ENCODE measurements at places on chromosomes 2 and 18.

DNA sequence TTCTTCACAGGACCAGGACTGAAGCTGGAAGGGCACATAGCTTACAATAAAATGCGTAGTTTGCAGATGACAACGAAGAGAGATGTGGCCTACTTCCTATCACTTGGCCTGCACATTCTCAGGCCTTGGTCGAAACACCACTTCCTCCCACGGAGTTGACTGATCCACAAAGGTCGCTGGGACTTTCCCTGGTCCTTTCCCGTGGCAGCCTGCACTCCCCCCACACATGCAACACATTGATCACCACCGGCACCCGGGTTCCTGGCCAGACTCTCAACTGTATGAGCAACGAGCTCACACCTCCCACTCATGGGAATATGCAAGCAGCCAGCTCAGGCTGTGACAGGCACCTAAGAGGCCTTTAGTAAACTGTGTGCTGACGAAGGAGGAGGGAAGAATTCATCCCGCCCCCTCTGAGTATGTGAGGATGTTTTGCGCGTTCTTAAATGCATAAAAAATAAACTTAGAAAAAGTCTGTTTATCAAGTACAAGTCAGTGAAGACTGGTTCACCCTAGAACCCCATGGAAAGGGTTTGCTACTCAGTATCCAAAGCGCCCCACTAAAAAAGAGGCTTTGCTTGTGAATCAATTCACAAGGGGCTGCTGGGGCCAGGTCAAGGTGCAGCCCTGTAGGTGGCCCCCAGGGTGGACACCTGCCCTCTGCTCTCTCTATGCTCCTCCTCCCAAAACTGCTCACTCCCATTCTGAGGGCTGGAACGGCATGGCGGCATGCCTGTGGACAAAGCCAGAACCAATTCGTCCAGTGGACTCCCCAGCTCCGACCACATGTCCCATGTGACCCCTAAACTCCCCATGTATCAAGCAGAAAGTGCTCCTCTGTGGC, 154.3 kb downstream of the EIPR1 start:
- peak; percentile 24 for DNase-seq

- no peak for DNase-seq
Observed at GRCh38 chr2:60508339-60508917, 45.0 kb downstream of the BCL11A start.

DNA sequence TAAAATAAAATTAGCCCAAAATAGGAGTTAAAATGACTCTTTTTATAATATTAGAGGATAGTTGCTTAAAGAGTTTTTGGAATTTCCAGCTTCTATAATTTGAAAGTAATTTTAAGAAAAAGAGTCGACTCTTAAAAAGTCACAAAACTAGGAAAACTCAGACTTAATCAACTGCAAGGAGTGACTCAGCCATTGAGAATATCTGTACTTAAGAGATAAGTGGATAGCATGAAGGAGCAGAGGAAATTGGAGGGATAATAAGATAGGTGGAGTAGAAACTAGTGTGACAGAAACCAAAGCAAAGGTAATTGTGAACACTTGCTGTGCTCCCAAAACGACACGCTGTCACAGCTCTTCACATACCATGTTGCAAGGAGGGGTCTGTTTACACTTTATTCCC, 8.4 kb downstream of the RSAD2 start:
- DNase-seq, result no peak

GRCh38 chr18:37313624-37314023, 252.0 kb downstream of the CELF4 start:
- DNase-seq, result no peak

DNA sequence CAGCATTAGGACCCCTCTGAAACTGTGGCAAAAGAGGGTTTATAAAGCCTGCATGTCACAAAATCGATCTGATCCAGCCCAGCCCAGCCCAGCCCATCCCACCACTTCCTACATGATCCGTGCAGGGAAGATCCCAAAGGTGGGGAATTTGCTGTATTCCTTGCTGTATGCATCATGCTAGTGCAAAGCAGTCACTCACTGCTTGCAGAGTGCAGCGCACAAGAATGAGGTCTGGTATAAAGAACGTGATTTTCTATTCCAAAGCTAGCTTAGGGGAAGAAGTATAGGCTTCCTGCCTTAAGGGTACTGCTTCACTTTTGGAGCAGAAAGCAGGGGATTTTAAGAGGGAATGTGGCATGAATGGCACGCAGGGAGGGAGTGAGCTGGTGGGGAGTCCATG, 18.9 kb upstream of the SERPINB11 start:
- DNase-seq, result no peak

GRCh38 chr2:137031731-137032130, 266.4 kb downstream of the THSD7B start:
- no peak for DNase-seq

DNA sequence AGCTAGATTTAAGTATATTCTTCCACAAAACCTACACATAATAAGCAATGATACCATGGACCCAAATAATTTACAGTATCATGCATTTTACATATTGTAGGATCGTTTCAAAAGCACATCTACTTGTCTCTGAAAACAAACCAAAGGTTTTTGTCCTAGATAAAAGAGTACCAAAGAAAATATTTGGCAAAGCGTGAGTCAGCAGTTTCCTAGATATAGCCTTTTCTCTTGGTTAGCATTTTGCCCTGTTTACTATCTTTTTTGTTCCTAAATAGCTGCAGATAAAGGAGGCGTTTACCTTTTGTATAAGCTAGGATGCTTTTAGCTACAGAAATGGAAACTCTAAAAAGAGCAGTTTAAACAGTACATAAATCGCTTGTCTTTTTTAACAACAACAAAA, 305.8 kb upstream of the GULP1 start:
- DNase-seq, result no peak

DNA sequence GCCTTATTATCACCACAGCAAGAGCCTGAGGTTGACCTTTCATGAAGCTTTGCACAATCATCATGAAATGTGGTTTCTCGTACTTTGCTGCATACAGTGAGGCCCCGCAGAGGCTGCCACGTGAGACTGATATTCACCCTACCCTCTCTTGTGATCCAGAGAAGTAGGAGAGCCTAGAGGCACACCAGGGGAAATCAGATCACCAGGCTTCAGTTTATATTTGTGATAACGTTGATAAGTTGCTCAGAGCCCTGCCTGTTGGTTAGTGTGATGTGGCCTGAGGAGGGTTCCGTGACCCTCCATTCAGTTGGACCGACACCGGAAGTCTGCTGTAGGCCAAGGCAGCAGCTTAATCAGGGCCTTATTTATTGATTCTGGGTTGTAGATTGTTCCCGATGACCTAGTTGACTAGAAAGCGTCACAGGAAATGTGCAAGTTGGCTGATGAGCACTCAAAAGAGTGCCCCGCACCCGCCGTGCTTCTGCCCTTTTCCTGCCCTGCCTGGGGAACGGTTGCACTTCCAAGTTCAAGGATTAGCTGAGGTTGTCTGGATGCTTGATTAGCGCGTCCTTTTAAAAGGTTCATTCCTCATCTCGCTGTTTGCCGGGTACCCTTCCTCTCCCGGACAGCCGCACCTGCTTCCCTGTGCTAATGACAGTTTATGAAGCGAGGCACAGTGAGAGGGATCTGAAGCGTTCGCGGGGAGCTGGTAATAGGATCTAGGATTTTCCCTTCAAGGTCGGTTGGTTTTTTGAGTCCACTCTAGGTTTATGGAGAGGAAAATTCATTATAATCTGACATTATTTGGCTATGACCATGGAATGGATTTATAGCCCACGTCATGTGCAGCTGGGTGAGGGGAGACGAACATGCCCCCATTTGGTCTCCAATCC, 146.4 kb downstream of the SH3RF3 start:
- no peak for DNase-seq

- peak; percentile 76 for DNase-seq
Observed at GRCh38 chr2:217993138-217993537, 9.7 kb downstream of the TNS1 start.

DNA sequence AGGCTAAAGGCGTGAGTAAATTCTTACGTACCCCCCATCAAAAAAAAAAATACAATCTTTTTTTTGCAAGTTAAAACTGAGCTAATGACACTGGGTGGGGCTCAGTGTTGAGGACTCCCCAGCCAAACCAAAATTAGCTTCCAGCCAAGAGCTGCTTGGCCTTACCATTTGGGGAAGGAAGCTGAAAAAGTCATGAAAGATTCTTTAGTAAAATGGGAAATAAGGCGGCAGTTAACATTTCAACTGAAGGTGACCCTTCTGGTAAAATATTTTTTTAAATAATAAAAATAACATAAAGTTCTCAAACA, 16.4 kb downstream of the SMAD7 start:
- DNase-seq, result no peak

- DNase-seq, result no peak
Observed at GRCh38 chr18:8381821-8382459, 227.3 kb upstream of the RAB12 start.

- DNase-seq, result no peak
Observed at GRCh38 chr2:149082735-149083134, 44.2 kb downstream of the LYPD6B start.

DNA sequence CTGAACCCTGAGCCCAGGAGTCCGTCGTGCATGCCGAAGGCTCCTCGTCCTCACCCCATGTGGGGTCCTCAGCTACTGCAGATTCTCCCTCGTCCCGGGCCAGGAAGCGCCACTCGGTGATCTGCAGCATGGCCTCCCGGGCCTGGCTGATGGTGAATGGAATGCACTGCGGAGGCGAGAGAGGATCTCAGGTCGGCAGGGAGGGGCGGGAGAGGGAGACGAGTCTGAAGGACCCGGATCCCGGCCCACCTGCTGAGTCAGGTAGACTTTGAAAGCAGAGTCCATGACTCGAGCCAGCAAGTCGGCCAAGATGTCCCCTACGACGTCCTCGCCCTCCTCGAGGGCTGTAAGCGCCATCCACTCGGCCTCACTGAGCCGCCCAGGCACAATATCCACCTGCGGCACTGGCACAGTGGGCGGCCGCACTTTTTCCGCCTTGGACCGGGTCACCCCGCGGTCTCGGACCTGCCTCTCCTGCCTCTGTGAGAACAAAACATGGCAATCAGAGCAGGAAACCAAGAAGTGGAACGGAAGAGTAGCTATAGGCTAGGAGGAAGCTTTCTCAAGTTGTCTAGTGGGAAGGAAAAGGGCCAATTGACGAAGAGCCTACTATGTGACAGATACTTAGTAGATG, 5.5 kb downstream of the C2orf81 start:
- no peak for DNase-seq

DNA sequence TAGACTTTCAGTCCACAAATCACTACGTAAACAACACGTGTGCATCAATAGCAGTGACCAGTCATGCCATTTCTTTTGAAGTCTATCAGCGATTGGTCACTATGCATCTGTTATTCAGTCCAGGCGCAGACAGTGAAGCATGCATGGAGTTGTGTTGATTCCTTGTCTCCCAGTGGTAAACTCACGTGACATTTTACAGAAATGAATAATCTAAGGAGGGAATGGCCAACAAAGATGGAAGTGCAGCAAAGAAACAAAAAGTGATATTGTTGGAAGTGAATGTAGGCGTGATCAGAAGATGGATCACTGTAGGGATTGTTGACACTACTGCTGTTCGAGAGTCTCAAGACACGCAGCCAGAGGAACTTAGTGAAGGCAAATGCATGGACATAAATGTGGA, 317.8 kb upstream of the MGAT5 start:
- no peak for DNase-seq

DNA sequence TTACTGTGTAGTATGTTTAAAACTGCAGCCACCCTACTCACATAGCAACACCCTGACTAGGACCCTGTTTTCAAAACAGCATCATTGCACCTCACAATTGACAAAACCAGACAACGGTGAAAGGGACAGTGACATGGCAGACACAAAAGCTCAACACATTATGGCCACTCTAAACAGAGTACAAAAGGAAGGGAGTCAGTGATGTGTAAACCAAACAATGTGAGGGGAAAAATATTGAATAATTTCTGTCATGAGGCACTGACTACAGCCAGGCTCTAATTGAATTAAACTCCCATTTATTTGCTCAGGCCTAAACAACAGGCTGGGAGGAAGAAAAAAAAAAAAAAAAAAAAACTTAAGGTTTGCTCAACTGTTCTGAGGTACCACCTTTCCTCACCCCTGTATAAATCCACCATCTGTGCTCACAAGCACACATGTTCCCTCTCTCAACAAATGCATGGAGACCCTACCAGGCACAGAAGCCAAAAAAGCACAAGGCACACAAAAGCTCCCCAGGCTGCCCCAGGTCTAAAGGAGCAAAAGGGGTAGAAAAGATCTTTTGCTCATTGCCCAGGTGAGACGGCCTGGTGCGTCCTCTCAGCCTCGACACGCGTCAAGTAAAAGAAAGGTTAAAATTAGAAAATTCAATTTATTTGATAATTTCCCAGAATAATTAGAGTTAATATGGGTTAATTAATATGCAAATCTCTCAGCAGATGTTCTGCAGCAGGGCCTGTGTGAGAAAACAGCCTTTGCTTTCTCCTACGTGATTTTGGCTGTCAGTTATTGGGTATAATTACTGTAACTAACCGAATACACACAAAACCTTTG, 80.9 kb downstream of the ZEB2 start:
- no peak for DNase-seq

DNA sequence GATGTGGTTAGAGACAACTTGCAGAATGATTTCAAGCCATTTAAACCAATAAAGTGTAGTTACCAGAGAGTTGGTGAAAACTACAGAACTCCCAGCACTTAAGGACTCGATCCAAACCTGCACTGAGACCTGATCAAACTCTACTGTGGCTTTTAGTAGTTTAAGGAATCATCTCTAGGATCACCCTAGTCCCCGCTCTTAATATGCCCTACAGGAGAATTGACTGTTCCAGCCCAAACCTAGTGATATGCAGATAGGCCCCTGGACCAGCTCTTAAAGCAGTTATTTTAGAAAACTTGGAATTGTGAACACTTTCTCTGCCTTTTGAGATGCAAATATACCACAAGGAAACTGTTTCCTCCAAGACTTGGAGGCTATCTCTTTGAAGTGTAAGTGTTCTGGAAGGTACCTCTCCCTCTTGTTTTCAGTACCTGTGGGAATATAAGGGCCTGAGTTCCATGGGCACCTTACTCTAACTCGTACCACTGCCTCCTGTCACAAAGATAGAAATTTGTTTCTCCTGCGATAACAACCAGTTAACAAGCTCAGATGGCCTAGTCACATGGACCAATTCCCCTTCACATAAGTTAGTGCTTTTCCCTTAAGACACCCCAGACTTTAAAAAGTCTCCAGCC, 1367.2 kb upstream of the SLC39A10 start:
- no peak for DNase-seq

DNA sequence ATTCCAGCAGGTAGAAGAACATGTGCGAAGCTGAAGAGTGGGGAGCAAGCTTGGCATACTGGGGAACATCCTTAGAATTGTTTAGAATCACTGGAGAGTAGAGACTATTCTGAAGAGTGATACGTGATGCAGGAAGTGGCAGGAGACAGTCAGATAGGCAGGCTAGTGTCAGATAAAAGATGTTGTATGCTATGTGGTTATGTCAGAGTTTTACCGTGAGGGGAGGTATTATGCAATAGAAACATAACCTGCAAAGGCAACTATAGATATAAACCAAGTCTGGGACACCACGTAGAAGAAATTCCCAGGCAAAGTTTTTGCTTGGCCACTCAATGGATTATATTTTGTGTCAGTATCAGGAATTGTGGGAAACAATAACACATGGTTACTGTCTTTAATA, 62.0 kb upstream of the ZSWIM2 start:
- no peak for DNase-seq

- no peak for DNase-seq
Observed at GRCh38 chr18:12552879-12553242, 105.0 kb downstream of the SPIRE1 start.
